Lung (tissue), 17 donors: ENCODE measurements at places on chromosomes 1 and 21.

- no peak for DNase-seq
Measured at GRCh38 chr1:58979086-58979485, 195.2 kb upstream of the JUN start.

DNA sequence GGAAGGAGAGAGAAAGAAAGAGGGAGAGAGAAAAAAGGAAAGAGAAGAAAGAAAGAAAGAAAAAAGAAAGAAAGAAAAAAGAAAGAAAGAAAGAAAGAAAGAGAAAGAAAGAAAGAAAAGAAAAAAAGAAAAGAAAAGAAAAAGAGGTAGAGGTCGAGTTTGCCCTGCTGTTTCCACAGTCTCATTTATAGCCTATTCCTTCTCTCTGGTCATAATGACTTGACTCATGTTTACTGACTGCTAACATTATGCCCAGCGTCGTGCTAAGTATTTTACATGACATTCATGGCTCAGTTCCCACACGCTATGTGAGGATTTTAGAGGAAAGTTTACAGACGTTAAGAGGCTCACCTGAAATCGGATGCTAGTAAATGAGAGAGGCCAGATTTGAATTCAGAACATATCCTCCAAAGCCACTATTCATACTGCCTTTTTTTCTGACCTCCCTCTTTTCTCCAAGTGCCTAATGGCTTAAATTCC, 263.0 kb downstream of the TNR start:
- no peak for DNase-seq

GRCh38 chr1:113870778-113871177, 734 bp downstream of the PTPN22 start:
- no peak for DNase-seq

GRCh38 chr1:171460018-171460620, 25.2 kb upstream of the PRRC2C start:
- DNase-seq: no peak

DNA sequence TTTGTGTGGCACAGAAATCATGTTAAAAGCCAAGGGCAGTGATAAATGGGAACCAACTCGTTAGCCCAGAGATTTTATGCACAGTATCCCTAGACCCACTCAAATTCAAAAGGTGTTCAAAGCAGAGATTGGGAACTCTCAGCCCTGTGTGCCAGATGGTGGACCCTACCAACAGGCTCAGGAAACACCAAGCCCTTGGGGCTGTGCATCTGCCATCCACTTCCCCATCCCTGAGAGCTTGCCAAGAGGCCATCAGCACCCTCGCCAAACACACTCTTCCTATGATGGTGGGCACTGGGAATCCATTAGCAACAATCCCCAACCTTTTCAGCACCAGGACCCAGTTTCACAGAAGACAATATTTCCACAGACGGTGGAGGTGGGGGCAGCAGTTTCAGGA, 194.2 kb upstream of the NFIA start:
- DNase-seq: no peak

- DNase-seq: no peak
Measured at GRCh38 chr1:41629571-41629970, 145.1 kb upstream of the EDN2 start.

- DNase-seq: no peak
Measured at GRCh38 chr1:51093581-51093980, 8.4 kb upstream of the C1orf185 start.

DNA sequence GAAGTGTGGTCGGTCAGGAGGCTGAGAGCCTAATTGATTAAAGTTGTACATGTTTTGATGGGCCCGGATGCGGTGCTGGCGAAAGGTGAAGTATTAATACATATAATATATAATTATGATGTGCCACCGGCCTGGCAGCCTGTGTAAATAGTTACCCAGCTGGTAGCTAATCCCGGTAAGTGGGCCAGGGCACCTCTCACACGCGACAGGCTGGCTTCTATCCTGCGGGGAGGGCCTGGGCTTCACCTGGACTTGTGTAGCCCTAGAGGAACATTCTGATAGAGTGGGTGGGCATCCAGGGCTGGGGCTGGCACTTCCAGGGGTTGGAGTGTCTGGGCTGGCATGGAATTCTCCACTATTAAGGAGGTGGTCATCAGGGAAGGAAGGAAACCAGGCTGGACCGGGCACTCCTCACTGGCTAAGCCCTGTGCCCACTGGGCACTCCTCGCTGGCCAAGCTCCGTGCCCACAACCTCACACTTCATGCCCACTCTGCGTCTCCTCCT, 48.3 kb downstream of the IGSF21 start:
- no peak for DNase-seq

DNA sequence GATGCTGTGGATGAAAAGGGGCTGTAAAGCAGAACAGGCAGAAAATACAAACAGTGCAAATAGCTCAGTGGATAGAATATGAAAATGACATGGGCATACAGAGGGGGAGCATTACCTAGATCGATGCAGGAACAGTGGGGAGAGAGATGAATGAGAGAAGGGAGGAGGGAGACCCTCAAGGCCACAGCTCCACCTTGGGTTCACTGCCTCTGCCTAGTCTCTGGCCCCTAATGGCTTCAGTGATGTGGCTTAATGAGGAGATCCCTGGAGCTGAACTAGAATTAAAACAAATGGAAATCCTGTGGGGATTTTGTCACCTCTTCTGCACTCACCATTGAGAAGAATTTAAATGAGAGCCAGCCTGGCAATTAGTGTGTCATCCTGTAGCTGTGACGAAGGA, 165.0 kb downstream of the TNR start:
- DNase-seq: no peak

DNA sequence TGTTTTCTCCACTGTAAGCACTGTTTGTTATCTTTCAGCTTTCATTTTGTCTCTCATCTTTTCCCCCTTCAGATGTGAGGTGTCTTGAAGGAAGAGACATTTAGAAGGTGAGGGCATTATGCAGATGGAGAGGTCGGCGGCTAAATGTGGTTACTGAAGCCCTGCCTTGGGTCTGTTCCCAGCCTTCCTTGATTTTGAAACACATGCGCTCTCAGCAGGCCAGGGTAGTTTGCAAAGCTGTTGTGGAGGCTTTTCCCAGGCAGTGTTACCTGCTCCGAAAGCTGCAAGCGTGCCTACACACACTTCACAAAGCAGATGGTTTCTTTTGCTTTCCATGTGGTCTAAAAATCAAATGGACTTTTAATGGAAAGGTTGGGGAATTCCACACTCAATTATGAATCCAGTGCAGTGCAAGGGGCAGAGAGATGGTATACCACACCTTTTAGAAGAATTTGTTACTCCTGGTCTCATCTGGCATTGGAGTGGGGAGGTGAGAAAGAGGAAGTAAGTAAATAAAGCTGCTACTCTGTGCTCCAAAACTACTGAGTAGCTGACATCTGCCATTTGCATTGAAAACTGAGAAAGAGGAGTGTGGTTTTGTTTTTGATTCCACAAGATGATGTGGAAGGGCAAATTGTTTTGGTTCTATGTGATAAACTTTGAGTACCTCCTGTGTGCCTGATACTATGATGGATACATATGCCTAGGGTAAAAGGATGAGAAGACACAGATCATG, 91.9 kb downstream of the NFIA start:
- no peak for DNase-seq

GRCh38 chr1:218588540-218589172, 243.5 kb downstream of the TGFB2 start:
- peak; percentile 79 for DNase-seq

DNA sequence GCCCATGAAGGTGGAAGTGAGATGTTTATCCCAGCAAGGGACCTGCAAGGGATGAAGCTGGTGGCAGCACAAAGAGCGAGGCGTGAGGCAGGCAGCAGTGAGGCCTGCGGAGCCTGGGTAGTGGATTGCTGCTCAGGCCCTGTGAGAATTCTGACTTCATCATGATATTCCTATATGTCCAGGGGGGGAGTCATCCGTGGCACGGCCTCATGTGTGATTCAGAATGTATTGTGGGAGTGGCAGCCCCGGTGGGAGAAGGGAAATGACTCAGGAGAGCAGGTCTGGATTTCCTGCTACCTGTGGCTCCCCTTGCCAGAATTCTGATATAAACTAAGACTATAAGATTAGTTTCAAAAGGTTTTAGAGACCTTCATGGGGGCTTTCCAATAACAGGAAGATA, 240.9 kb downstream of the CAMTA1 start:
- DNase-seq: no peak

- DNase-seq: no peak
Measured at GRCh38 chr1:76577525-76578185, 289.6 kb upstream of the ST6GALNAC5 start.

DNA sequence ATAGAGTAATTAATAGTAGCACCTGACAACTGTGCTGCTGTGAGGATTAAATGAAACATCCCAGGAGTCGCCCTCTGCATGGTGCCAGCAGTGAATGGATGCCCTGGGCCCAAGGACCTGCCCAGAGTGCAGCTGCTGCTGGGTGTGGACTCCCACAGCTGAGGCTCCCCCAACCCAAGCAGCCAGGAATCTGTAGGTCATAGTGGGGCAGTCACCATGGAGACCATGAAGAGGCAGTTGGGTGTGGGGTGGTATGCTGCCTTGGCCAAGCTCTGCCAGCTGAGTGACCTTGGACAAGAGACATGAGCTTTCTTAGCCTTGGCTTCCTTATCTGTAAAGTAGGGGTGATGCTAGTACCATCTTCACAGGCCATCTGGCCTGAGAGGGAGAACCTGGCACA, 9.4 kb downstream of the OLIG2 start:
- no peak for DNase-seq

DNA sequence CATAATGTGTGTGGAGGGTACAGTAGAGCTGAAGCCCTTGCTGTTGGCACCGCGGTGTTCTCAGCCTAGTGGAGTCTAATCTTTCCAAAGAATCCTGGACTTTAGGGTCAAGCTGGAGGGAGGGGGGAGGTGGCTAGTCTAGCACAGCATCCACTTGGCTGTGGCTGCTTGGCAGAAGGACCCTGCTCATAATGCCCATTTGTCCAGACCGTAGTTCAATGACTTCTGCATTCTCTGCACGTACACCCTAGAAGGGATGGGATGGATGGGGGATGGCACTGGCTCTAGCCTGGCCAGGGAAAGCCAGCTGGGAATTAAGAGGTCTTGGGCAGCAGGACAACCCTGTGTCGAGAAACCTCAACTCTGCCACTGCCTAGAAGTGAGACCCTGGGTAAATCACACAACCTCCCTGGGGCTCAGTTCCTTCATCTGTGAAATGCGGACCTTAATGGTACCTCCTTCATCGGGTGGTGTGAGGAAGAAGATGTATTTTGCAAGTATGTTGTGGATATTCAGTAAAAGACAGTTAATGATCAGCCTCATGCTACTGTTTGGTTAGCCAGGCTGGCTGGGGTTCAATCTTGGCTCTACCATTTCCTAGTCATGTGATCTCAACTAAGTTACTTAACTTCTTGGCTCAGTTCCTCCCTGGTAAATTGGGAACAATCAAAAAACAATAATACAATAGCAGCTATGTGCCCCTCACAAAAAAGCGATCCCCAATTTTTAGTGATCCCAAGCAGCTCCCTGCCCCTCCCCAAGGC, 27.2 kb upstream of the CLIC4 start:
- DNase-seq: no peak

DNA sequence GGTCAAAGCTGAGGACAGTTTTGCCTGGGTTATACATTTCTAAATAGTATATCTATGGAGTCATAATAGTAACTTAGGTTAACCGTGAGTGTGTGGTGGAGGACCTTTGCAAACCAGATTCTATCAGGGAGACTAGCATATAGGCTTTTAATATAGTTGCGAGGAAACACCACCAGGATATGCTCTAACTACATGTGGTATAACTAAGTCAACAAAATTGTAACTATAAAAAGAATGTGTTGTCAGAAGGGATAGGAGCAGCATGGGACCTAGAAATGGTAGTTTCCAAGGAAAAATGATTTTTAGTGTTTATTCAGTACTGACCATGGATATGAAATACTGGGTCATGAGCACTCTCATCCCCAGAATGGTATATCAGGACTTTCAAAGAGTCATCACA, 338.1 kb downstream of the TGFB2 start:
- DNase-seq: no peak

DNA sequence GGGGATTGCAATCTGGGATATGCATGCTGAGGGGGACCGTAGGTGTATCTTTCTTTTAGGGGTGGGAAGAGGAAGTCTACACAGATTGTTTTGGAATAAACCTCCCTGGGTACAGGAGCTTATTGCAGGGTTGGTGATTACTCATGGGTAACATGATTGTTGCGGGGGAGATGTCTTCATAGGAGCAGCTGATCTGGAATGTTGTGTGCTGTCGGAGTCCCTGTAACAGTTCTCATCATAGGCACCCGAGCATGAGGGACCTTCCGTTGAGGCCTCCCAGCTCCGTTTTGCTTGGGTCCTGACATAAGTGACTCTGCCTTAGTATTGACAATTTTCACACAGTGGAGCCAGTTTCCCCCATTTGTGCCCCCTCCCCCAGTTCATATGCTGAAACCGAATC, 4.2 kb upstream of the PRXL2B start:
- DNase-seq: no peak

DNA sequence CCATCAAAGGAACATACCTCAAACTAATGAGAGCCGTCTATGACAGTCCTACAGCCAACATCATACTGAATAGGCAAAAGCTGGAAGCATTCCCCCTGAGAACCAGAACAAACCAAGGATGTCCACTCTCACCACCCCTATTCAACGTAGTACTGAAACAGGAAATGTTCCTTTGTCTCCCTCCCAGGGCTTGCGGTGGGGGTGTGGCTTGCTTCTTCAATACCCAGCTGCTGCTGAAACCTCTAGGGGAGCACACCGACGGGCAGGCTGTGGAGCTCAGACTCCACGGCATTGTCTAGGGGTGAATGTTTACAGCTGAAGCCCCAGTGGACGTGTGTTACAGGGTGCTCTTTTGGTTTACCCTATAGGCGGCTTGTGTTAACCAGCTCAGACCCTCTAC, 30.5 kb upstream of the B3GALT2 start:
- DNase-seq: no peak
